NCI-H524 (cell line): ENCODE measurements at places on chromosomes 1 and 21.
A peak's percentile ranks its signal among the peaks of the same experiment; 100 is the strongest.

DNA sequence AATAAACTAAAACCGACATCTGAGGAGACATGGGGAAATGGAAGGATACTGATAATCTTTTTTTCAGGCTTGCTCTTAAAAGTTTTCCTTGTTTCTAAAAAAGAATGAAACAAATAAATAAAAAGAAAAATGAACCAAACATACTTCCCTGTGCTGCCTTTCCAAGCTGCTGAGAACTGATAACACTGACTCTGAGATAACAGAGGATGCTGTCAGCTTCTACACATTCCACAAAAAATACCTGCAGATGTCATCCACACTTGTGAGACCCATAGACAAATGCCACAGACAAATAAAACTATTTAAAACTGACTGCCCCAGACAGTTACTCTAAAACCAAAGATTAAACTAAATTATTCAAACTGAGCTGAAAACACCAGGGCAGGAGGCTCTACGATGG is 12.0 kb upstream of the OR6K3 start:
- DNase-seq = no peak

GRCh38 chr1:226736908-226737818 is 1.9 kb downstream of the ITPKB start:
- DNase-seq = peak; percentile 47

DNA sequence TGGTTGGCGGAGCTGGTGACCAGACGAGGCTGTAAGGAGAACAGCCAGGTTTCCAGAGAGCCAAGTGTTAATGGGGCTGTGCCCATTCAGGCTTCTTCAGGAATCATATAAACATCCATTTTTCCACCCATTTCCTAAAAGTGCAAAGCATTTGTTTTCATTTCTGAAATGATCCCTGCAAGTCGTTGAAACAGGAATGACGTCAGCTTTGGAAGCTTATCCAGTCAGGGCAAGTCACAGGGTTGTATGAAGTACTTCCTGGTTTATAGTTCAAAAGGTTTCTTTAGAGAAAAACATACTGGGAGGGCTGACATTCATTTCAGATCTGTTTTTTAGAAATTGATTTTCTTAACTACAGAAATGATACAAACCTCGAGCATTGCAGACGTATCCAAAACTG is 29.2 kb downstream of the IGSF5 start:
- no peak for DNase-seq

- DNase-seq = no peak
Observed at GRCh38 chr1:200306944-200307754, 102.7 kb downstream of the ZNF281 start.

- no peak for DNase-seq
Observed at GRCh38 chr21:41497008-41497407, 10.9 kb downstream of the TMPRSS2 start.

- no peak for DNase-seq
Observed at GRCh38 chr1:26378088-26378878, 5.7 kb upstream of the ZNF683 start.

- DNase-seq = no peak
Observed at GRCh38 chr1:184568148-184568547, 181.3 kb downstream of the C1orf21 start.

- no peak for DNase-seq
Observed at GRCh38 chr1:156004843-156005584, 15.7 kb downstream of the SSR2 start.

GRCh38 chr1:94746635-94747525 is 73.3 kb upstream of the SLC44A3 start:
- DNase-seq = no peak

- no peak for DNase-seq
Observed at GRCh38 chr1:27166929-27167328, 12.0 kb upstream of the SLC9A1 start.

- no peak for DNase-seq
Observed at GRCh38 chr1:109252893-109253802, 3.8 kb downstream of the CELSR2 start.

- DNase-seq = no peak
Observed at GRCh38 chr1:1560178-1560577, 14.5 kb downstream of the SSU72 start.

GRCh38 chr1:32538887-32539583 is at the start of gene ZBTB8A:
Gene ZBTB8A (plus strand): TSS chr1:32539427. CDS start chr1:32592932, 53,505 bp downstream.
- DNase-seq = no peak

GRCh38 chr1:161952607-161953172 is 71.0 kb downstream of the OLFML2B start:
- no peak for DNase-seq

DNA sequence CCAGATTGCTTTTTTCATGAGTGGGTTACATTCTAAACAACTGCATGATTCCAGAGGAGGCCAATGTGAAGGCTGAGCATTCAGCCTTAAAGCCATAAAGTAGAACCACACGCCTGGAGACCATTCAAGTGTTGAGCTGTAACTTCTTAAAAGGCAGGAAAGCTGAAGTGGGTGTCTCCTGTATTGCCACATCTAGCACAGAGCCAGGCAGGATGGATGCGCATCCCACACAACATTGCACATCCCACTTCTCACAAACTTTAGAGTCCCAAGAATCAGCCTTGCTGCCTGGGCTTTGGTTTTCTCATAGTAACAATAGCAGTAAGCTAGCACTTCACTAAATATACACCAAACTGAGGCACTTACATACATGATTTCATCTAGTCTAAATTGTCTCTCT is 151.7 kb downstream of the DAB1 start:
- DNase-seq = peak; percentile 6

GRCh38 chr21:44019568-44019958 is 7.5 kb downstream of the TRAPPC10 start:
- DNase-seq = peak; percentile 7

DNA sequence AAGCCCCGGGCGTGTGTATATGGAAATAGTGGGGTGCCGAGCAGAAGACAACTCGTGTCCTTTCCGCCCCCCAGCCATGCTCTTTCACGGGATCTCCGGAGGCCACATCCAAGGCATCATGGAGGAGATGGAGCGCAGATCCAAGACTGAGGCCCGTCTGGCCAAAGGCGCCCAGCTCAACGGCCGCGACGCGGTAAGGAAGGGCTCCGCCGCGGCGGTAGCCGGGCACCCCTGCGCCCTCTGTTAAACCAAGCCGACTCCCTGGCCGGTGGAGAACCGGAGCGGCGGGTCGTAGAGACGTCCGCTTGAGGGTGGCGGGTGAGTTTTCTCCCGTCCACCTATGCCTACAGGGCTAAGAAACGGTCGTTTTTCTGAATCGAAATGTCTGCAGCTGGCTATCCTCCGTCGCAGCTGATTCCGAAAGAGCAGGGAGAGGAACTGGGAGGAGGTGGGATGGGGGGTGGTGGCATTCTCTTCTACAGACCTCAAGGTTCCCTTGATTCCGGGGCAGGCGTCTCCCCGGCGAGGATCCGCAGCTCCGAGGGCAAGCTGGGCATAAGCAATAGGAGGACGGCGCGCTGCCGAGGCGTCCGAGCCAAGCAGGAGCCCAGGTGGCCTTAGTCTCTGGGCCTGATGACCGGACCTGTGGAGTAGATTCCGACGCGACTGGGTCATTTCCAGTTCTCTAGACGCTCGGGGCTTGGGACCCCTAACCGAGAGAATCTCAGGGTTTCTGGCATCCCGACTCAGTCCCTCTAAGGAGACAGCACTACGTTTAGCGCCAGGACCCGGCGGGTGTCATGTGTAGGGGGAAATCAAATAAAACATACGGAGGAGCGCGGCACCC is 856 bp downstream of the LHX9 start:
- DNase-seq = peak; percentile 50

- DNase-seq = peak; percentile 26
Observed at GRCh38 chr1:101567582-101568189, 330.9 kb downstream of the S1PR1 start.

GRCh38 chr1:121558514-121558913 is 373.7 kb downstream of the SRGAP2C start:
- DNase-seq = no peak

GRCh38 chr1:165075725-165076370 is 280.7 kb downstream of the LMX1A start:
- peak; percentile 2 for DNase-seq

- no peak for DNase-seq
Observed at GRCh38 chr1:227299241-227299627, 19.1 kb downstream of the CDC42BPA start.

DNA sequence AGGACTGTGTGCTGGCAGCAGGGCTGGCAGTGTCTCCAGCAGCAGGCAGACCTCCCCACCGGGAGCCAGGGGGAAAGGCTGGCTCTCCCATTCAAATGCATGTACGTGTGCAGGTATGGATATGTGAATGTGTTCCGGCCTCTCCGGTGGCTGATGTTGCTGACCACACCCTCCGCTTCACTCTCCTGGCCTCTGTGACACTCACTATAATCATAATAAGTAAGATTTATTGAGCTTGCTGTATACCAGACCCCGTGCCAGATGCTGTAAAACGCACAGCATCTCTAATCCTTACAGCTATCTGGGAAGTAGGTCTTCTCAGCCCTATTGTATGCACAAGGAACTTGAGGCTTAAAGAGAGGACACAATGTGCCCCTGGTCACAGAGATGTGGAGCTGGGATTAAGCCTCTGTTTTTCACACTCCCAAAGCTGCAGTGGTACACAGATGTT is 20.5 kb upstream of the ARTN start:
- no peak for DNase-seq

- DNase-seq = no peak
Observed at GRCh38 chr1:180611016-180611930, 20.5 kb upstream of the XPR1 start.

DNA sequence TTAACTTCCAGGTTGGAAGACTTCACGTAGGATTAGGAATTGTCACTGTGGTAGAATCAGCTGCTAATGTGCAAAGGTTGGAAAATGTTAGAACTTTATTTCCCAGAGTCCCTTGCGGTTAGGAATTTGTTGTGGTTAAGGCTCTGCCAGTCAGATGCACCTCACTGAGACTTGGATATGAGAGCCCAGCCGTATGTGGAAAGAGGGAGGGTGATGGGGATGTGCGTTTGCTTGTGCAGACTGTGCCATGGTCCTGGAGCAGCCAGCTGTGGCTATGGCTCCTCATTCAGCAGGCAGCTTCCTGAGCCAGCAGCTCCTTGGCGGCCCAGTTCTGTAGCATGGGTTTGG is 12.5 kb downstream of the S100A10 start:
- DNase-seq = no peak

- no peak for DNase-seq
Observed at GRCh38 chr1:106536741-106537140, 519.7 kb upstream of the PRMT6 start.

DNA sequence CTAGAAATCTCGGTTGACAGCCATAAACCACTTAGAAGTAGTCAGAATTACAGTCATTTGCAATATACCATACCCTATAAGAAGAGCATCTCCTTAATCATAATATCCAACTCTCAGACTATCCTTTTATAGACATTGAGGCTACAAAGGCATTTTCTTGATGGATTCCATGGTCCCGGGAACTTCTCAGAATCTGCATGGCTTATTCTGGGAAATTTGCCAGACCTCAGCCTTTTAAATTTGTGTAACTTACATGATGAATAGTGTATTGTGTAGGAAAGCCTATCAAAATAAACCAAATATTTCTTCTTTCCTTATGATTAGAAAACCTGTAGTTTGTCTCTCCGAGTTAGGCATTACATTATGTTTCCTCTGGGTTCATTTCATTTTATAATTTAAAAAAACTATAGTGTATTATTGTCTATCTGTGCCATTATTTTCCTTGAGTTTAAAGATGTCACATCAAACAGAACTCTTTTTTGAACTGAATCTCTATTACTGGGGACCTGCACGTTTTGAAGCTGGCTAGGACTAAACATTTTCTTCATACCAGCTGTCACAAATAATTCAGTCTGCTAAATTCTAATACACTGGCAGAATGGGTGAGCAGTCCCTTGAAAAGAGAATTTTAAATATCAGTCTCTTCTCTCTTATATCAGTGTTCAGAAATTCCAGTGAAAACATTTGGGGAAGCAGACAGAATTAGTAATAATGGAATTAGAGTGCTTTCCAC is 102.9 kb downstream of the GABPA start:
- DNase-seq = no peak

DNA sequence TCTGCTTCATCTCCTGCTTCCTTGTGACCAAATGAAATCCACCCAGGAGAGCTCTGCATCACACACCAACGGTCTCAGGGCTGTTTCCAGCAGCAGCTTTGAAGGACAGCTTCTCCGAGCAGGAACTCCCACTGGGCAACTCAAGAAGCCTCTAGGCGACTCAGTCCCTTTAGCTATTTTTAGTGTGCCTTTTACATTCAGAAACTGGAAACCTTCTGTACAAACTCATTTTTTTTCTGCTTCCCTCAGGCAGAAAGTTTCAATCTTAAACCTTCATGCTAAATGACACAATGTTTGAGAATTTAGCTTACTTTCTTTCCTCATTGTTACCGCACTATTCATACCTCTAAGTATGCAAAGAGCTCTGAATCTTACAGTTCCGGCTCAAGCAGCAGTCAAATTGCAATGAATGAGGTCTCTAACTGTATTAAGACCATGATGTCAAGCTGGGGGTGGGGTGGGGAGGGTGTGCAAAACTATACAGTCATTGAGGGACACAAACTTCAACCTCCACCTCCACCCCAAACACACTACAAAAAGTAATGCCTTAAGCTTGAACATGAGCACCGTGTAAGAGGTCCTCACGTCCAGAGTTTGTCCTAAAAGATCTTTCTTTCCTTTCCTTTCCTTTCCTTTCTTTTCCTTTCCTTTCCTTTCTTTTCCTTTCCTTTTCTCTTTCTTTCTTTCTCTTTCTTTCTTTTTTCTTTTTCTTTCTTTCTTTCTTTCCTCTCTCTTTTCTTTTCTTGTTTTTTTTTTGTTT is 16.4 kb upstream of the TARBP1 start:
- DNase-seq = no peak
